Large intestine (tissue), 12 donors: ENCODE measurements at places on chromosomes 16 and 17. TPM values are rescaled to one million over a fixed set of nuclear protein-coding genes. Genes with fewer than 3 reads are reported as not detected.

- H3K36me3 ChIP-seq = peaks cover 56% of the 10 kb centered on the region
- no peaks in the 10 kb centered on the region for H3K27me3 ChIP-seq
- H3K4me3 ChIP-seq = no peak overlapping the region
- H3K4me1 ChIP-seq = no peaks in the 10 kb centered on the region
- DNase-seq = no peak
- no peak overlapping the region for H3K27ac ChIP-seq
Measured at GRCh38 chr17:82910041-82910481, 70.2 kb upstream of the ZNF750 start.

GRCh38 chr17:42997390-42997983, 732 bp upstream of the RPL27 start:
- H3K4me3 ChIP-seq = peak overlapping the region; percentile 17
- H3K4me1 ChIP-seq = peaks cover 8% of the 10 kb centered on the region
- no peak for DNase-seq
- no peaks in the 10 kb centered on the region for H3K27me3 ChIP-seq

DNA sequence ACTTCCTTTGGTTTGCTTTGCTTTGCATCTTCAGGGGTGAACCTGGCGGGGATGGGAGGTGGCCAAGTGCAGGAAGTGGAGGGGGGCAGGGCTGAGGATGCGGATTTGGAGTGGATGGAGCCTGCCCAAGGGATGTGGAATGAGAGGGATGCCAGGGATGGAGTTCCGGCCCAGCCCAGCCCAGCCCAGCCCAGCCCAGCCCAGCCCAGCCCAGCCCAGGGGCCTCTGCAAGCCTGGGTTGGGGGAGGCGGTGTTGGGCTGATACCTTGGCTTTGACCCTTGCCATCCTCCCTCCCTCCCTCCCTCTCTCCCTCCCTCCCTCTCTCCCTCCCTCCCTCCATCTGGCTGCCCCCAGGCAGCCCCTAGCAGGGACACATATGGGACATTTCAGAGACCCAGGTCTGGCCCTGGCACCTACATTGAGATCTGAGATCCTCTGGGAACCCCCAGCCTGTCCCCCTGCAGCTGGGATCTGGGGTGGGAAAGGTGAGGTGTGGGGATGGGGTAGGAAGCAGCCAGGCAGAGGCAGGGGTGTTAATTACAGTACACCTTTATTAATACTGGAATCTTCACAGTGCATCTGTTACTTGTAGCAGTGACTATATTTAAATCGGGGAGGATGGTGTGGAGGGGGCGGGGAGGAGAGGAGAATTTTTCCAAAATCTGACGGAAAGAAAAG, 14.5 kb downstream of the IL34 start:
- H3K4me3 ChIP-seq = no peak overlapping the region
- H3K27me3 ChIP-seq = no peaks in the 10 kb centered on the region
- H3K36me3 ChIP-seq = peaks cover 51% of the 10 kb centered on the region
- no peak for DNase-seq
- no peak overlapping the region for H3K27ac ChIP-seq

DNA sequence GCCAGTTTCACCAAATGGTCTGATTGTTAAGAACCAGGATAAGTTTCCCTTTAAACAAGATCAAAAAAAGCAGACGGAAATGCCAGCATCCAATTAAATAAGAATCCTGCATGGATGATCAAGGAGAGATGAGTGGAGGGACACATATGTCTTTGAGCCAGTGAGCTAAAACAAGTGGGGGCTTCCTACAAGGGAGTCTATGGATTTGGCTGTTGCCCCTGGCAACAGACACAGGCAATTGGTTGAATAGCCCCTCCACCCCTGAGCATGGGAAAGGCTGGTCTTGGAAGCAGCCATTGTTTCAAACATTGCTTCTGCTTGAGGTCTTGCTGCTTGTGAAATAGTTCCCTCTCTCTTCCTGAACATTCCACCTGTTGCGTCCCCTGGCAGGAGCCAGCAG, 374.7 kb upstream of the ERCC4 start:
- H3K4me3 ChIP-seq = no peak overlapping the region
- no peaks in the 10 kb centered on the region for H3K4me1 ChIP-seq
- H3K27me3 ChIP-seq = no peaks in the 10 kb centered on the region
- no peak overlapping the region for H3K27ac ChIP-seq
- no peak for DNase-seq

GRCh38 chr16:77137045-77137444, 53.9 kb upstream of the MON1B start:
- no peaks in the 10 kb centered on the region for H3K27me3 ChIP-seq
- DNase-seq = no peak
- no peaks in the 10 kb centered on the region for H3K4me1 ChIP-seq
- H3K4me3 ChIP-seq = no peak overlapping the region

Gene EFCAB5
- 1.5 TPM for polyA plus RNA-seq

DNA sequence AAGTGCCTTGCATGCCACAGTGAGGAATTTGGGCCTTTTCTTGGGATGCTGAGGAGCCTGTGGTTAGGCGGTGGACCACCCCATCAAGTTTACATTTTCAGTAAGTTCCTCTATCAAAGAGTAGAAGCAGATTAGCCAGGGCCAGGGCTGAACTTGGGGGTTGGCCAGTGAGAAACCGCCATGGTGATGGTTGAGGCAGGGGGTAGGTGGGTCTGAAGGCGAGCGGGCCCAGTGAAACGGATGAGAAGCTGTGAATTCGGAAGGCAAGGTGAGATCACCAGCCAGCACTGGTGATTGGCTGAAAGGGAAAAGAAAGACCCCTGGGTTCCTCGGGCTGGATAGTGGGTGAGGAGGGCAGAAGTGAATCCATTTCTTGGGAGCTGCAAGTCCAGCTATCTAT, 311.4 kb downstream of the CBLN1 start:
- no peaks in the 10 kb centered on the region for H3K4me1 ChIP-seq
- no peak for DNase-seq
- no peak overlapping the region for H3K4me3 ChIP-seq
- no peaks in the 10 kb centered on the region for H3K36me3 ChIP-seq
- no peak overlapping the region for H3K27ac ChIP-seq
- no peaks in the 10 kb centered on the region for H3K27me3 ChIP-seq

DNA sequence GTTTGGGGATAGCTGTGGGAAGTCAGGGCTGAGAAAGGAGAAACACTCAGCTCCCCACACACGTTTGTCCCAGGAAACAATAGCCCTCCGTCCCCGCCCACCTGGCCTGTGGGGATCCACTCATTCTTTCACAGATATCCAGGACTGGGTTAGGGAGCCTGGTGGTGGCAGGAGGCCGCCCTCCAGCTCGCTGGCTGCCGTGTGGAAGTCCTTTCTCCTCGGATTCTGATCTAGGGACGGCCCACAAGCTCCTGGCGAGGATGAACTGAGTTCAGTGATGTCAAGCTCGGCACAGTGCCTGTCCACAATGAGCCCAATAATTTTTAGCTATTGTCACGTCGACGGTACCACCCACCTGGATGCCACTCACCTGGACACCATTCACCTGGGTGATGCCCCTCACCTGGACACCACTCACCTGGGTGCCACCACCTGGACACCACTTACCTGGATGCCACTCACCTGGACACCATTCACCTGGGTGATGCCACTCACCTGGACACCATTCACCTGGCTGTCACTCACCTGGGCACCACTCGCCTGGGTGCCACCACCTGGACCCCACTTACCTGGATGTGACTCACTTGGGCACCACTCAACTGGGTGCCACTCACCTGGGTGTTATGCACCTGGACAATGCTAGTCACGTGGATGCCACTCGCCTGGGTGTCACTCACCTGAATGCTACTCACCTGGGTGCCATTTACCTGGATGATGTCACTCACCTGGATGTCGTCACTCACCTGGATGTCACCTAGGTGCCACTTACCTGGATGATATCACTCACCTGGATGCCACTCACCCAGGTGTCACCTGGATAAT, 172.5 kb upstream of the FOXF1 start:
- no peak overlapping the region for H3K27ac ChIP-seq
- no peak overlapping the region for H3K4me3 ChIP-seq
- H3K36me3 ChIP-seq = no peaks in the 10 kb centered on the region
- H3K27me3 ChIP-seq = peaks cover 42% of the 10 kb centered on the region
- DNase-seq = no peak
